T-cell (primary cell): ENCODE measurements at places on chromosomes 5 and 9. TPM values are rescaled to one million over a fixed set of nuclear protein-coding genes. Genes with fewer than 3 reads are reported as not detected.

The KIF24 gene
- total RNA-seq, result 0.20 TPM

The PCDHGA4 gene
- not detected for total RNA-seq

The PIP5KL1 gene
- 2.6 TPM for total RNA-seq

The FBP1 gene
- 6.6 TPM for total RNA-seq

The RARS1 gene
- 61.5 TPM for total RNA-seq

The CNTRL gene
- total RNA-seq, result 93.7 TPM

DNA sequence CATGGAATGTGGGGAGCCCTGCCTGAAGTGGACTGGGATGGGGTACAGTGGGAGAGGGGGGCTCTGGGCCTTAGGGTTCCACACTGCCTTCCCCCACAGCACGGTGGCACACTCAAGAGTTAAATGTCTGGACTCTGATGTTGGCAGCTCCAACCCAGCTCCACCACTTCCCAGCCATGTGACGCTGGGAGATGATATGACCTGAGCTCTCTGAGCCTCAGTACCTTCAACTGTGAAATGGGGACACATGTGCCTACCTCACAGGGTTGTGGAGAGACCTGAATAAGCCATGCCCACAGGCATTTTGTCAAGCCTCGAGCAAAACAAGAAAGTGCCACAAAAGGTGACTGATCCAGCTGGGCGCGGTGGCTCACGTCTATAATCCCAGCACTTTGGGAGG, 3.4 kb upstream of the PDGFRB start:
- DNase-seq, result no peak

GRCh38 chr5:146906803-146907202, 28.2 kb upstream of the PPP2R2B start:
- no peak for DNase-seq

GRCh38 chr5:113029614-113030013, 53.0 kb downstream of the DCP2 start:
- DNase-seq, result no peak

DNA sequence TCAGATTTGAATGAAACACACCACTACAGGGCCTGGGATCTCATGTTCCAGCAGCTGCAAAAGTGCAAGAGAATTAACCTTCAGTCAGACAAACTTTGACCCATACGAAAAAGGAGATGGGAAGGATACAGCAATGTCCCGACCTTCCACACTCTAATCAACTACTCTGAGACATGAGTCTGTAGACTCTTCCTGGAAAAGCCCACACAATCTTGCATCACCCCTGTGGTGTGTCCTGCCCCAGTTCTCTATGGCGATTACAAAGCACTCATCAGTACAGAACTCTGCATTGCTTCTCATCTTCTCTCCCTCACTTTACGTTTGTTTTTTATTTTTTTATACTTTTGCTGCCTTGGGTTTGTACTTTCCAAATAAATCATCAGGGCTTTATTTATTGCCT, 241.0 kb upstream of the KIF2A start:
- no peak for DNase-seq

DNA sequence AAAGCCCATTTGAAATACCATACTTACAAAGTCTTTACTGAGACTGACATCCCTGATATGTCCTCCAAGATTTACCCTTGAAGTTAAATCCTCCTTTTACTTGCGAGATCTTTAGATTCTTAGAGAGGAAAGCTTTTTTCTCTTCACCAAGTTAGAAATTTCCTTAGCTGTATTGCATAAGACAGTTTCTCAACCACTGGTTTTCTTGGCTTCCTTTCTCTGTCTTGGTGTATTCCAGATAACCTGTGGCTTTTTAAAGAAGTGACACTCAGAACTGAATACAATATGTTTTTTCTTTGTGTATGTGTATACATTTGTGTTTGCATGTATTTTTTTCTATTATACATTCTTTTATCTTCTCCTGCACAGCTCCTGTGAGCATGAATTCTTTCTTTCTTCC, 65.0 kb downstream of the SNCAIP start:
- no peak for DNase-seq

GRCh38 chr5:114883675-114884074, 286.0 kb downstream of the TRIM36 start:
- no peak for DNase-seq

GRCh38 chr9:12819436-12820185, 44.8 kb downstream of the LURAP1L start:
- no peak for DNase-seq

DNA sequence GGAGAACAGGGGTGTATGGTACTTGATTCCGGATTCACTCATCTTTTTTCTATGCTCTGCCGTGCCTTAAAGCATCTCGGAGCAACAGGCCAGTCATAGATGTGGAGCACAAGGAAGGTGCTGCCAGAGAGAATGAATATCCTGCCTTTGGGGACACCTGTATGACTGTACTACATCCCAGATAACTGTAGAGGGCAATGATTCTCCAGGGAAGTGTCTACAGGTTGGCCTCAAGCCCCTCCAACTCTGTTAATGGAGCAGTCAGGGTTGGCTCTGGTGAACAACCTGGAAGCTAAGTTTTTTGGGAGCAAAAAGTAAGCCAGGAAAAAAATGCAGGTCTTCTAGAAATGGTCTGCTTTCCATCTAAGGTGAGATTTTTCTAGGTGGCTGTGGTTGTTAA, 71.0 kb downstream of the NREP start:
- DNase-seq, result no peak

GRCh38 chr9:98708933-98709911, at the start of gene GABBR2:
GABBR2 (minus strand) TSS chr9:98708935; CDS start chr9:98708737, 198 bp downstream.
- no peak for DNase-seq

GRCh38 chr5:151492729-151493128, 45.3 kb downstream of the SLC36A1 start:
- DNase-seq, result no peak

DNA sequence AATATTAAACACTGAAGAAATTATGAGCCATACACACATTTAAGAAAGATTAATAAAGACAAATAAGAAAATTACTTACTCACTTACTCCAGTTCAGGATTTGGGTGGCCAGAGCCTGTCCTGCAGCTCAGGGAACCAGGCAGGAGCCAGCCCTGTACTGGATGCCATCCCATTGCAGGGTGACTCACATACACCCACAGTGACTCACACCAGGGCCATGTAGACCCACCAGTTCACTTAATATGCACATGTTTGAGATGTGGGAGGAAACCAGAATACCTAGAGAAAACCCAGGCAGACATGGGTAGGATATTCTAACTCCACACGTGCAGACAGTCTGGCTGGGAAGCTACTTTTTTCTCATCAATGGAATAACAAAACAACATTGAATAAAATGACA, 49.6 kb upstream of the ADRB2 start:
- DNase-seq, result no peak
